ENCODE measurements at places on chromosomes 12 and 14.

DNA sequence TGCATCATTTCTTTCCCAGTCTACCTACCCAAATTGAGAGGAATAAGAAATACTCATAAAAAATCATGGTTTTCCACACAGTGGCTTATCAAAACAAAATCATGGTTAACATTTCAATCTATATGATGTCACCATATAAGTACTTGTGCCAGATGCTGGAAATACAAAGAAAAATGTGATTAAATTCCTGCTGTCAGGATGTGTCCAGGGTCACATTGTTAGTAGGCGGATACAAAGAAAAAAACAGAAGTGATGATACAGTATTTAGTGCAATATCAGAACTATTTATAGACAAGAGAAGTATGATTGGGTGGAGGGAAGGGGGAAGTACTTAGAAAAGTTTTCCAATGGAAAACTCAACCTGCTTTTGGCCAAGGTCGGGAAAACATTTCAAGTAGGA is 47.0 kb upstream of the OR6J1 start:
- peak; percentile 88 for DNase-seq

- no peak for DNase-seq
Observed at GRCh38 chr12:14630793-14631192, 63.1 kb upstream of the PLBD1 start.

GRCh38 chr12:53738406-53739213 is 11.4 kb upstream of the CALCOCO1 start:
- DNase-seq: no peak

DNA sequence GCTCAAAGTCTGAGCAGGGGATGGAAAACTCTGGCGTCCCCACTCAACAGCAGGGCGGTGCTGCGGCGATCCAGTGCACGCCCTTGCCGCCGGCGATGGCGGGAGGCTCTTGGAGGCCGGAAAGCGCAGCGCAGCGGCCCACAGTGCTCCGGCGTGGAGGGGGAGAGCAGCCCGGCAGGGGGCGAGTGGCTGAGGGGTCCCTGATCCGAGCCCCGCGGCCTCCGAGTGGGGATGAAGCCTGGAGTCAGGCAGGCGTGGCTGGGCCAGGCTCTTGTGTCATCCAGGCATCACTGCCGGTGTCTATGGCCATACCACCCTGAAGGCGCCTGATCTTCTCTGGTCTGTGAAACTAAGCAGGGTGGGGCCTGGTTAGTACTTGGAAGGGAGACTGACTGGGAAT is 183.1 kb downstream of the ALG10 start:
- DNase-seq: no peak

- DNase-seq: peak; percentile 96
Observed at GRCh38 chr12:65568517-65568916, 255.8 kb upstream of the HMGA2 start.

GRCh38 chr12:57726151-57726883 is 12.2 kb downstream of the AGAP2 start:
- DNase-seq: peak; percentile 87

DNA sequence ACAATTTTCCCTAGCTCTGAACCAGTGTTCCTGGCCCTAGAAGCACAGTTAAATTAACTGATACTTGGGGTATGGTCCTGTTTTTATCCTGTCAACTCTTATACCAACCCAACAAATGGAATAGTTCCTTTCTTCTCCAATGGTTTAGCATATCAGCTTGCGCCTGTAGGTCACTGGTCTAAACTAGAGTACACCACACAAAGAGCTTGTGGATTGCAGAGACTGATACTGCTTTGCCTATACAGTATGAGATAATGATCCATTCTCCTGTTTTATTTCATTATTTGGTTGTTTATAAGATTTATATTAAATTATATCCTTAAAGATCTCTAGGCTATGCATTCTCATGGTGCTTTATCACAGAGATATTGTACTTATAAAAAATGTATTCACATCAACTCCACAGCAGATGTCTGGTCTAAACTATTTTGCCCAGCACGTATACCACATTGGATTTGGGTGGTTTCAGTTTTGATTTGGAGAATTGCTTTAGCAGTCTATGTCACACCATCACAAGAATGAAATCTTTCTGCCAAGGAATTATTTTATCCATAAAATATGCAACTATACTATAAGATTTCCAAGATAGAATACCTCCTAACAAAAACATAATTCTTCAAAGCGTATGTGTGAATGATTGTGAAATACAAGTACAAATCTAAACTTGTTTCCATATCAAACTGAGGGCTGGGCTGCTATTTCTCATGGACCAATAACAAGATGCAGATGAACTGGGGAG is 142.1 kb downstream of the SLC16A7 start:
- peak; percentile 58 for DNase-seq

GRCh38 chr12:130031571-130032189 is 127.9 kb upstream of the TMEM132D start:
- peak; percentile 40 for DNase-seq

DNA sequence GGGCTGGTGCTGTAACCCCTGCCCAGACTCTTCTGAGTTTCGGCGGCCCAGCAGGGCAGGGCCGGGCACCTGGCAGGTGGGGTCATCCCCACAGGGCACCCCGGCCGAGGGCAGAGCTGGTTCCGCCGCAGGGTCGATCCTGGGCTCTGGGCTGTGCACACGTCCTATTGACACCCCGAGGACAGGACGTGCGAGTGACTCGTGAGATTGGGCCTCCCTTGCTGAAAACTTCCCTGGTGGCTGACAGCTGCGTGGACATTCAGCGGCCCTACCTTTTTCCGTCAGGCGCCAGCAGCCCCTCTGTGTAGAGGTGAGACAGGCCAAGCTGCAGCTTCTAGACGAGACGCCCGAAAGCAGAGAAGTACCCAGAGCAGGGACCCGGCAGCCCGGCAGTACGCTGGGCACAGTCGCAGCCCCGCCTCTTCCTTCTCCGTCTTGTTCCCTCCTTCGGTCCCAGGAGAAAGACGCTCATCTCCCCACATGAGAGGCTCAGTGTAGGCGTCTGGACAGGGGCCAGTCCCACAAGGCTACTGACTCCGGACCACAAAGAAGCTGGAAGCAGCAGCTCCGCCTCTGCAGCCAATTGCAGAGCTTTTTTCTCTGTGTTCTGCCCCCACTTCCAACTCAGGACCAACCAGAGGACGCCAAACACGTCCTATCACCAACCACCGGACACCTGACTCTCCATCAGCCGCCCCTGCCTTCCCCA is at the start of gene LRCOL1:
TSS of gene LRCOL1 (minus strand) at position 532 of the 709 bp plus-strand sequence. CDS start 4,331 bp downstream, outside the sequence.
- DNase-seq: peak; percentile 66

DNA sequence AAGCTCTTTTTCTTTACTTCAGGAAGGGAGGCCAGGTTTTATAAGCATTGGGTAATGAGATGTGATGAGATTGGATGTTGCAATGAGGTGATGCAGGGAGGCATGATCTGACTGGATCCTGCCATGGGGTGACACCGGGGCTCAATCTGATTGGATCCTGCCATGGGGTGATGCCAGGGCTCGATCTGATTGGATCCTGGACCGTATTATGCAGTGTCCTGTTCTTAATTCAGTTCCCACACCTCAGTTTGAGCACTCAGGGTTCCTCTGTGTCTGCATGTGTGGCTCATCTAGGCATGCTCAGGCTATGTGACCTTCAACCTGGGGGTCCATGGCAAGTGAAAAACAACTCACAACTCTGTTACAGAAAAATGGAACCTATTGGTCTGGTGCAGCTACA is 166.4 kb downstream of the SLC15A4 start:
- DNase-seq: no peak

- DNase-seq: peak; percentile 66
Observed at GRCh38 chr14:20697273-20698017, 8.9 kb downstream of the ANG start.

GRCh38 chr12:31773223-31773750 is 44.5 kb upstream of the AMN1 start:
- no peak for DNase-seq

GRCh38 chr14:49622022-49622607 is 1.5 kb downstream of the MGAT2 start:
- no peak for DNase-seq
